ENCODE measurements at places on chromosomes 5 and 9.

DNA sequence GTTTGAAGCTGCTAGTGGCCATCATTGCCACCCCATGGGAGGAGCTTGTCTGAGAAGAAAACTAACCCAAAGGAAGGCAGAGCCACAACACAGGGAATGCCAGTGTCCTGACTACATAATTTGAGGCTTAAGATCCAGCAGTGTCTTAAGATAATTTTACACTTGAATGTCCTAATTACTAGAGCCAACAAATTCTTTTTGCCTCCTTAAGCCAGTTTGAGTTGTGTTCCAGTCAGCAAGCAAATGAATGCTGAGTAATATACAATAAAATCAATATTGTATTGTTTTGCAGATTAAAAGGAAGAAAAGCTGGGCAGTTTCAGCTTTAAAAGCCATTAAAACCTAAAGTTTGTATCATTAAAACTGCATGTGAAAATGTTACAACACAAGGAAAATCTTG is 13.9 kb downstream of the HTR4 start:
- no peak for DNase-seq

DNA sequence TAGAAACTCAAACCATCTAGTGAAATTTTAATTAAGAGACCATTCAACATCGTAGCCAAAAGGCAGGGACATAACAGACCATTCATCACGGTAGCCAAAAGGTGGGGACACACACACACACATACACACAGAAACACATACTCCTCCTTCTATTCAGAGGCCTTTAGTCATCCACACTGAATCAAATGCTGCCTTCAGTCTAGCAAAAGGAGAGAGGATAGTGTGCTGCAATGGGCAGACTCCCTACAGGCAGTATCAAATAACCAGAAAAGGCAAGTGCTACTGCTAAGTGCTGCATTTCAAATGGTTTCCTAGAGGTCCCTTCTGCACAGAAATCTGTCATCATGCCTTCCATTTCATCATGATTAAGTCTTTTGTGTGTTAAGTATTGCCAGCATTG is 303.9 kb downstream of the TRIM32 start:
- no peak for DNase-seq

DNA sequence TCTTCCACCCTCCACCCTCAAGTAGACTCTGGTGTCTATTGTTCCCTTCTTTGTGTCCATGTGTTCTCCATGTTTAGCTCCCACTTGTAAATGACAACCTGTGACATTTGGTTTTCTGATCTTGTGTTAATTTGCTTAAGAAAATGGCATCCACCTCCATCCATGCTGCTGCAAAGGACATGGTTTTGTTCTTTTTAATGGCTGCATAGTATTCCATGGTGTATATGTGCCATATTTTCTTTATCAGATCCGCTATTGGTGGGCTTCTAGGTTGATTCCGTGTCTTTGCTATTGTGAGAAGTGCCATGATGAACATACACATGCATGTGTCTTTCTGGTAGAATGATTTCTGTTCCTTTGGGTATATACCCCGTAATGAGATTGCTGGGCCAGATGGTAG is 163.4 kb upstream of the ITGA1 start:
- no peak for DNase-seq

- DNase-seq, result peak; percentile 6
These were observed 138.5 kb downstream of the TTLL11 start for GRCh38 chr9:121954477-121955140.

GRCh38 chr9:21811914-21812313 is 9.5 kb downstream of the MTAP start:
- no peak for DNase-seq

- no peak for DNase-seq
These were observed 73.7 kb upstream of the PJA2 start for GRCh38 chr5:109483395-109483971.

GRCh38 chr5:78896132-78896531 is 89.0 kb downstream of the ARSB start:
- no peak for DNase-seq

GRCh38 chr5:135534609-135535419 is 950 bp downstream of the NEUROG1 start:
- DNase-seq, result no peak

GRCh38 chr9:85136507-85136906 is 467.0 kb downstream of the NTRK2 start:
- DNase-seq, result no peak

DNA sequence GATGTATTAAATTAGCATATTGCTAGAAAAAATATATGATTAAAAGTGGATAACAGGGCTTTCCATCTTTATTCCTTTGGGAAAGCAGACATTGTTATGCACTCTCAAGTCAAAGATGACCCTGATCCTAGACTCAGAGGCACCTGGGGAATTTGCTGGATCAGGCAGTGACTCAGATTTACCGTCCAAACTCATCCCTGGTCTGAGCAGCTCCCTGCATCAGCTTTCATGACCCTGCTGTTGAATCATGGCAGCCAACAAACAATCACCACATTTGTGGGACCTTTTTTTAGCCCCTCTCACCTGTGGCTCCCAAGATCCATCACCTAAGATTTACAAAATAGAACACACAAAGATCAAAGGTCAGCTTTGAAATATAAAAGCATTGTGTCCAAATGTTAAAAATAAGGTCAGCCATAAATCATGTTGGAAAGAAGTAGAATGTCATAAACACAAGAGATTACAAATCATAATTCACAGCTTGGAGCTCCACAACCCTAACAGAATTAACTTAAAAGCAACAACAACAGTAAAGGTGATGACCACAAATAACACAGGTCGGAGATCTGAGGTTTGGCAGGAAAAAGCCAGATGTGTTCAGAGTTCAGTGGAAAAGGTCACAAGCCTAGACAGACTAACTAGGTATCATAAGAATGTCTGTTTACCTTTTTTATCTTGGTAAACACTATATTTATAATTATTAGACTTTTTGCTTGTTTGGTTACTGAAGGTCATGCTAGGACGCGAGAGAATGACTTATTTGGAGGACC is 55.5 kb downstream of the ZFAND5 start:
- no peak for DNase-seq

DNA sequence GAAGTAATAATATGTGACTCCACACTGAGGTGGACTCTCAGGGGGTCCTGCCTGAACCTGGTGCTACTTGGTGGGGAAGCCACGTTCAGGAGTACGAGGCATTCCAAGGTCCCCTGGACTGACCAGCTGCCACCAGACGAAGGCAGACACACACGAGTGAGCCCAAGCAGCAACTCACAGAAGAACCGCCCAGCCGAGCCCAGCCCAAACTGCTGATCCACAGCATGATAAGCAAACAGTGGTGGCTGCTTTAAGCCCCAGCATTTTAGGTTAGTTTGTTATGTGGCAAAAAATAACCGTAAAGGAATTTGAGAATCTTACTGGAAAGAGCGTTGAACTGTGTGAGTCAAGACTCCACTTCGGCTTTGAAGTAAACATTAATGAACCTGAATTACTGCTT is 8.8 kb upstream of the LHX3 start:
- DNase-seq, result no peak

- DNase-seq, result peak; percentile 15
These were observed 11.3 kb downstream of the PDGFRB start for GRCh38 chr5:150144246-150144801.

All from DND-41 (cell line).